ENCODE measurements at places on chromosomes 3 and 15. TPM values are rescaled to one million over a fixed set of nuclear protein-coding genes. Genes with fewer than 3 reads are reported as not detected.

DNA sequence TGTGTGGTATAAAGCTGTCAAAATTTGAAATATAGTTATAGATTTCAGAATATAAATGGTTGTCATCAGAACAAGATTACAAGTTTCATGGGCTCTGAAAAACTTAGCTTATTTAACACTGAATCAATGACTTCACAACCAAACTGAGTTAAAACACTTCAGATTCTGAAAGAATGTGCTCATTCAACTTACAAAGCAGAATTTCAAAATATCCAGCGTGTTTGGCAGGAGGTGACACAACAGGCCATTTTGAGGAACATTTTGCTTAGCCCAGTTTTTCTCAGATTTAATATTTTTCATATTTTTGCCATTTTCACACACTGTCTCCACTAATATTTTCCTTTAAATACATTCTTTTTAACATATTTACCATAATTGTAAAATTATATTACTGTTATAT, 781.1 kb downstream of the TUSC7 start:
- DNase-seq: no peak

GRCh38 chr15:77564938-77565337, 67.8 kb downstream of the LINGO1 start:
- no peak for DNase-seq

Gene SLCO2A1
- 17.6 TPM for polyA plus RNA-seq

Gene PRRT3
- 4.8 TPM for polyA plus RNA-seq

DNA sequence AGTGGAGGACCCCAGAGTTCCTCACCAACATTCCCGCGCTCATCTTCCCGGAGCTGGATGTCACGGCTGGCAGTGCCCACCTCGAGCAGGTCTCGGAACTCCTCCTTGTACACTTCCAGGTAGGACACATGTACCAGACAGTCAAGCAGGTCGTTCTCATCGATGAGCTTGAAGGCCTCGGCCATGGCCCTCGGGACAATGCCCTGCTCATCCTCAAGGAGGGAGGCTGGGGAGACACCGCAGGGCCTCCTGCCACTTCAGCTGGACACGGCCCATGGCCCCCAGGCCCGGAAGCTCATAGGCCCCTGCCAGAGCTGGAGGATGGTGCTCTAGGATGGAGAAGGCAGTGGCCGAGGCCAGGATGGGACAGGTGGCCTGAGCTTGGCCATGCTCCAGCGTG, 5.6 kb downstream of the KIF7 start:
- no peak for DNase-seq

DNA sequence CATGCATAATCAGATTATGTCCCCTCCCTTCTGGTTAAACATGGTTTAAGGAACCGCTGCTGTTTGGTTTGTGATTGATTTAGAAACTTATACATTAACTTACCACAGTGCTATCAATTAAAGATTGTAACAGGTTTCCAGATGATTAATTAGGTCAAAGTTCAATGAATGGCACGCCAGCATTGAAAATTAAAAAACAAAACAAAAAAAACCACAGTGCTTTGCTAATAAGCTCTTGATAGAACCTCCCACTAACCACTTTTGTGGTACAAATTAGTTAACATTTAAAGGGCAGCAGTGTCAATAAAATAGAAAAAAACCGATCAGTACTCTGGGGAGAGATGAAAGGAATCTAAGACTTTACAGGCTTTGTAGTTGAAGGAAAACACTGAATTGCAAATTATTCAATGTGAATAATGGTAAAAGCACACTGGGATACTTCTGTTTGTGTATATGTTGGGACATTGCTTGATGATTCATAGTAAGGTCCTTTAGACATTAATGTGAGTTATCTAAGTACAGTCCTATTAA, 7.6 kb upstream of the C3orf38 start:
- no peak for DNase-seq

Gene CDCP1
- polyA plus RNA-seq: 1.6 TPM

Gene PLA2G4E
- not detected for polyA plus RNA-seq

DNA sequence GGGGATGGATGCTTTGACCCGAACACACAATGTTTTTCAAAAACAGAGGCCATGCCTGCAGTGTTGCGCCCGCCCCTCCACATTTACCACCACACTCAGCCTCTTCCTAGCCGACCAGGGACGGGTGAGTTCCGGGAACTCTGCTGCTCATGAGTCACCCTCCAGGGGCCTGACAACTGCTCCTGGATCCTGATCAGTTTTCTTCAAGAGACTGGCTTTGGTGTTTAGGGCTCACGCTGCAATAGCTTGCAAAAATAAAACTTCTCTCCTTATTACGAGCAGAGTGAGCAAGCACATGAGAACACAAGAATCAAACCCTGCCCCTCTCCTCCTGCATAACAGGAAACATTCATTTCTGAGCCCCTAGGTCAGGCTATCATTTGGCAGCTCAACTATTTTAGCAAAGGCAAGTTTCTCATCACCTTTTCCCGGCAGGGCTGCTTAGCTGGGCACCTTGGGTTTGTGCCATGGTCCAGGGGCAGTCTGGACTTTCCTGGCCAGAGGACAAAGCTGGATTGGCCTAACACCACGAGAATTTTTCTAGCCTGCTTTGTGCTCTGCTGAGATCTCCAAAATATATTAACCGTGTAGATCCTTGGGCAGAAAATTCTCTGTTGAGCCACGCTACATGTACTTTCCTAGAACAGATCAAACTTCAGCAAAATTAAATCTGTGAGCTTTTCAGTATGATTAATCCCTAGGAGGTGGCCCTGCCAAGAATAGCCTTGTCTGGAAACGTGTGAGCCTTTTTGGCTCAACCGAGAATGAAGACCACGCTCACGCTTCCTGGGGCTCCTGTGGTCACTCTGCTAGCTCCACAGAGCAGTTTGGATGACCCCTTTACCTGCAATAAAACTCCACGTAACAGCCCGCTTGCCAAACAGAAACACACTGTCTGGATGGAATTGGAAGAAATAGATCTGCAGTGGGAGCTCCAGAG, 52.7 kb upstream of the SPATA12 start:
- DNase-seq: no peak
